ENCODE measurements at places on chromosomes 2 and 18. TPM values are rescaled to one million over a fixed set of nuclear protein-coding genes. Genes with fewer than 3 reads are reported as not detected.

The UGT1A4 gene
- total RNA-seq, result not detected

The MC4R gene
- 6.6 TPM for total RNA-seq

The LCT gene
- 0.10 TPM for total RNA-seq

The SYT4 gene
- total RNA-seq, result 179 TPM

The TMEM178A gene
- total RNA-seq, result 13.6 TPM

The ABCG8 gene
- 0.33 TPM for total RNA-seq

The IL1F10 gene
- not detected for total RNA-seq

The MRO gene
- total RNA-seq, result 11.5 TPM
